Activated CD4-positive, alpha-beta T cell treated with anti-CD3 and anti-CD28 coated beads for 24 hours (primary cell): ENCODE measurements at places on chromosomes 12 and 14.

DNA sequence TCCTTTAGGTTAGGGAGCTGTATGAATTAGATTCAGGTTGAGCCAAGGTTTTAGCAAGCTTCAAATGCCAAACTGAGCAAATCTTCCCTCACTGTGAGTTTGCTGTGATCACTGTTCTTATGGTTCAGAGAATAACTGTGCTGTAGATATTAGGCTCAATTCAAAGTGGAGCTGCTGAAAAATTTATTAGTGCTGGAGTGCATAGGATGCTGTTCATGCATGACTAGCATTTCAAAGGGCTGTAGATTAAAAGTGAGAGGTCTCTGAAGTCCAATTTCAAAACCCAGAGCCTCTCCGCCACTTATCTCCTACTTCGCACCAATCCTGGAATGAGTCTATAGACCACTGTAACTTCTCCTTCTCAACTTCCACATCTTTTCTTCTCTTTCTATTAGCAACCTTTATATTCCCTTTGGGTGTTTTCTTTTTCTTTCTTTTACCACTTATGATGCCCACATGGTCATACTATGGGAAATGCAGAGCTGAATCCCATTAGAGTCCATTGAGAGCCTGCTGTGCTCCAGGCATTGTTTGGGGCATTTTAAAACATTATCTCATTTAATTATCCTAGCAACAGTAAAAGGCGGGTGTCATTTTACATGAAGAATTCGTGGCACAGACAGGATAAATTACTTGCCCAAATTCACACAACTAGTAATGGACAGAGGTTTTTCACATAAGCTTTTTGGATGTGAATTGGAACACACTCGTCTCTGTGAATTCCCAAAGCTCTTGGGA lies 77.5 kb upstream of the EEA1 start:
- DNase-seq, result no peak

DNA sequence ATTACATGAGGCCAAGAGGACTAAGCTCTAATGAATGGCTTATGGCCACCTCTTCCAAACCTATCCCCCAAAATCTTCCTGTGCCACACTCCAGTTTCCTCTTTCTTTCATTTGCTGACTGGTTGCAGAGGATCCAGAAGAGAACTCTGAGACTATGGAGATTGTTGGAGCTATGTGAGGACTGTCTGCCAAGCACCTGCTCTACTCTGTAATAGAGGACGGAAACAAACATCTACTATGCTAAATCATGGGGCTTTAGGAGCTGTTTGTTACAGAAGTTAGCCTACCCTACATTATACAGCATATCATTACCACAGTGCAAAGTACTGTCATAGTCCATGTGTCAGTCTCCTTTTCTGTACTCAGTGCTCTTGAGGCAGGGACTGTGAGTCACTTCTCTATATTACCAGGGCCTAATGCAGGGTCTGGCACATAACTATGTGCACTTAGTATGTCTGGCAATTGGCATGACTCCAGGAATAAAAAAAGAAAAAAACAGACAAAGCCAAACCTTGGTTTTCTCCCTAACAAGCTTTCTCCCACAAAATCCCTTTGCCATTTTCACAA lies 95.1 kb downstream of the RPAP3 start:
- no peak for DNase-seq

DNA sequence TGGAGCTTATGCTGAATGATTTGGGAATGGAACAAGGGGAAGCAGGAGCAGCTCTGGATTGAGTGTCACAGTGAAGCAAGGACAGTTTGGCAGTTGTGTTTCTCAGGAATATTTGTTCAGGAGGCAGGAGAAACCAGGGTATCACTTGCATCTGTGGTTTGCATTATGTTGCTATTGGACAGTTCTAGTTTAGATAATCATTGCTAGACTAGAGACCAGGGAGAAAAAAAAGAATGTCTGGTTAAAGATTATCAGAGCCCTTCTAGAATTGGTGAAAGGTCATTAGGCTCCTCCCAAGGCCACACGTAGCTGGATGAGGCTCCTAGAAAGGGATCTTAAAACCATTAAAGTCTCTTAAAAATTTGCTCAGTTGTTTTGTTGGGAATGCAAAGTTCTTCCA lies 17.0 kb upstream of the SRSF5 start:
- DNase-seq, result no peak

- no peak for DNase-seq
These were observed 183.8 kb downstream of the SLC25A21 start for GRCh38 chr14:36988568-36988967.

DNA sequence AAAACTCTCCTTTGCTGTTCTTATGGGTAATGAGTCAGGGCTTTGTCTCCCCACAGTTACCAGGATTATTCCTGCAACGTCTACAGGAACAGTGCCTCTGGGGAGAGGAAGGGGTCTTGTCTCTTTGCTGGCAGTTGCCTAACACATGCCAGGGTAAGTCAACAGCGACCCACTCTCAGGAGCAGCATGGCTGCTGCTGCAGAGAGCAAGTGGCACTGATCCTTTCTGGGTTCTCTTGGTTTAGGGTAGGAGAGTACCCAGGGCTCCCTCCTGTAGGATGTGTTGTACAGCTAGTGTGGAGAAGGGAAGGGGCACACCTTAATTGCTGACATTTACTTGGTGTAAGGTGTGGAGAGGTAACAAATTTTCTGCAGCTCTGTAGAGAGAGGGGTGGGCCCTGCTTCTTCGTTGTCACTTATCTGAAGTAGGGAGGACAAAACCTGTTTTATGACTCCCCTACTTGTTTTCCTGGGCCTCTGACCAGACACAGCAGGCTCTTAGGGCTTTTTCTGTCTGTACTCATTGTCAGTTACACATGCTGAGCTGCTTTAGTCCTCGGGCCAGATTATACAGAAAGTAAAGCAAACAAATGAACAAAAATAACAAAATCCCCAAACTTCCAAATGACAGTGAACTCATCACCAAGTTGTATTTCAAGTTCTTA lies 168.2 kb downstream of the ACSS3 start:
- DNase-seq, result no peak

DNA sequence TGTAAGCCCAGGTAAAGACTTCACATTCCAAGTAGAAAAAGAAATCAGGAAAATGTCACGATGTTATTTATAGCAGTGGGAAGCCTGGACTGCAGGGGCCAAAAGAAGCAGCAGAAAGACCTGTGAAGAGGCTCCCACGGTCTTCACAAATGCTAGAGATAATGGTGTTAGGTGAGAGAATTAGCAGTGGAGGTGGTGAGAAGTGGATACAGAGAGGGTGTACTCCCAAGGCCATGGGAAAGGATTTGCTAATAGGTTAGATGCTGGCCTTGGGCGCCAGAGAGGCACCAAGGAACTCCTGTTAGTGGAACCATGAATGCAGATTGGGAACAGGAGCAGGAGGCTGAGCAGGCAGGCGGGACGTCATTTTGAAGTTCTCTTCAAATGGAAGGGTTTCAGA lies 386.1 kb downstream of the C12orf75 start:
- DNase-seq, result no peak

- no peak for DNase-seq
These were observed 88.9 kb downstream of the TXNDC16 start for GRCh38 chr14:52463375-52463774.

GRCh38 chr12:109720857-109721189 lies 7.2 kb downstream of the FAM222A start:
- no peak for DNase-seq

DNA sequence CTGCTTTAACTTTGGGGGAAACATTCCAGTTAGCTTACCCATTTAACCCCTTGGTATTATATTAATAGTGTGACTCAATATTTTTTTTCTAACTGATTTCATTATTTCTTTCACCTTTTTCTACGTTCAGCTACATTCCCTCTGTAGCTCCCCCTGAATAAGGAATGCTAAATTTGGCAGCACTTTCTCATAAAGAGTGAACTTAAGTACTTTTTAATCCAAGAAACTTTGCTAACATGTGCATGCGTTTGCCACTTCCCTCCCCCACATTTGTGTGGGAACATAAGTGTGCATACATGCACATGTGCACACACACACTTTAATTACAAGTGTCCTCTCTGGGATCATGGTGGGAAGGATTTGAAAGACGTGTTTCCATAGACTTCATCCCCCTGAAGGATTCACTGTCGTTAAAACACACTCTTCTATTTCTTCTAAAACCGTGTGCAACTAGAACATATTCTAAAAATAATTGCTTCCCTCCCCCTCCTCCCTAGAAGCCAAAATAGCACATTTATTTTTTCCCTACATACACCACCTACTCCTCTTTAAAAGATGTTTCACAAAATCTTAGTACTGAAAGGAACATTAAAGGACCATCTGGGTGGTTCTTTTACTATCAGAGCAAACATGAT lies 142.6 kb downstream of the PPM1H start:
- DNase-seq, result no peak

- no peak for DNase-seq
These were observed 1.6 kb downstream of the CMKLR1 start for GRCh38 chr12:108337235-108338223.

DNA sequence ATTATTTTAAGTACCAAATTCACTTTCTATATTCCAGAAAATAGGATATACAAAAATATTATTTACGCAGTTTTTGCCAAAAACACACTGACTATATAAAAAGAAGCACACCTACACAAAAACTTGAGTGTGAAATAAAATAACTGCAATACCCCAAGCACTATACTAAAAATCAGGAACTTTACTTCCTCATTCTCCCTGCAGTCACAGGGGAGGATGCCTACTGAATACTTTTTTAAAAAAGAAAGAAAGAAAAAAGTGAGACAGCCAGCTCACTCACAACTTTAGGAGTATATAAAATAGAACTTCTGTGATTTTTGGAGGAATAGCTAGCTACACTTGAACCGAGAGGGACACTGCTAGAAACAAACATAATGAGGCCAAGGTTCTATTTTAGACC lies 12.2 kb downstream of the RPS6KA5 start:
- no peak for DNase-seq

- no peak for DNase-seq
These were observed 12.5 kb upstream of the IRF2BPL start for GRCh38 chr14:77040741-77041653.

- no peak for DNase-seq
These were observed 1.9 kb upstream of the PRMT8 start for GRCh38 chr12:3489057-3489456.

DNA sequence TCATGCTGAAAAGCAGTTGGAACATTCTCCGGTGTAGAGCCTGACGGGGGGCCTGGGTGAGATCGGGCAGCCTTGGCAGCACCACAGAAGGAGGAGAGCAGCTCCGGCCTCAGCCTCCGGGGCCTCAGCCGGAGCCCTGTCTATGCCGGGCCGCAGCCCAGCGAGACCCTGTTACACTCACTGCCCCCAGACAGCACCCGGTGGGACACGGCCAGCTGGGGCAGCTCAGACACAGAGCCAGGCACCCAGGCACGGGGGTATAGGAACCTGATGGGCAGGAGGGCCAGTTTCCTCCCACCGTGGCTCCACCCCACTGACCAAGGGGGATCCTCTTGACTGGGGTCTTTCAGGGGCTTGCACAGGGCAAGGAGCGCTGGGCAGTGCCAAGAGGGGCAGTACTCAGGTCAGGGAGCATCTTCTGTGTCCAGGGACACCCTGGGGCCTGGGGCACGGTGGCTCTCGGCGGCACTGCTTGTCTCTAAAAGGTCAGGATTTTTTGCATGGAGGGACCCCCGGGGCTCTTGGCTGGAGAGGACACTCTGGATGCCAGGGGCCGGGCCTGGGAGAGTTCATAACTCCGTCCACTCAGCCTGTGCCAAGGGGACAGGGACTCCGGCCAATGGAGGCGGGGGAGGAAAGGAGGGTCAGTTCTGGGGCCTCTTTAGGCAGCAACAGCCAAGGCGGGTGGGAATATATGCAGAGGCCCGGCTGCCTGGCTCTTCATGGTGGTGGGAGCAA lies 9.4 kb downstream of the INF2 start:
- DNase-seq, result no peak

GRCh38 chr14:90287791-90288190 lies 31.4 kb downstream of the PSMC1 start:
- no peak for DNase-seq

DNA sequence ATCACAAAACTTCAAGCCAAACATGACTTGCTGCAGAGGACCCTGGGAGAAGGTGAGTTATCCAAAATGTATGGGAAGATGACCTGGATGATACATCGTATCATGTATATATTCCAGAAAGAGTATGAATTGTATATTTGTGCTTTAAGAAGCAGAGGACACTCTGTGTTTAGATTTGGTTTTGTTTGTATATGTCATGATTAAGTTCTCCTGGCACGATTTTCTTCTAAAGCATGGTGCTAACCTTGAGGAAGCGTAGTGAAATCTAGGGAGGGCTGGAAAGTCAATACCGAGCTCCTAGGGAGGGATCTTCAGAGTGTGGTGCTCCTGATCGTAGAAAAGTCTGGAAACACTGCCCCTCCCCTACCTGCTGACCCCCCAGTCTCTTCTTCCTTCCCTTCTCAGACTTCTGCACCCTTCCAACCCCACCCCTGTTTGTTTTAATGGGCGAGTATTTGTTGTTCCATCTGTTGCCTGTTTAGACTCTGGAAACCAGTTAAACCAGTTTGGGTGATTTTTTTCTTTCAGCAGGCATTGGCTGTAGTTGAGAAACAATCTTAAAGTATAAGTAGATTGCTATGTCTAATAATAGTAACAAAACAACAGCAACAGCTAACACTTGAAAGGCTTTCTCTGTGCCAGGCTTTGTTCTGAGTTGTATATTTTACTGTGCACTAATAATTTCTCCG lies 141.6 kb downstream of the KICS2 start:
- no peak for DNase-seq

DNA sequence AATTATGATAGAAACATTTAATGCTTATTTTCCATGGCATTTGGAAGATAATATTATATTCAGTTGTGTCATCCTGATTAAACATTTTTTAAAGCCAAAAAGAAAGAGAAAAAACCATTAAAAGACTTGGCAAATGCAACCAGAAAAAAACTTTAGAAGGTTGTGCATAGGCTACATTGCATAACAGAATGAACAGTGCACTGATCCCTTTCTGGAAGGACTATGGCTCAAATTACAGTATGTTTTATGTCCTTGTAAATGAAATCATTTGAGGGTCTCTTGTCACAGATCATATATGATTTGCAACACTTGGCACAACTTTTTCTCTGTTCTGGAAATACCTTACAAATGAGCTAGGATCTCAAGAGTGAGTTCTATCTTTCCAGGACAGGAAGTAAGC lies 275.2 kb upstream of the FLRT2 start:
- no peak for DNase-seq

DNA sequence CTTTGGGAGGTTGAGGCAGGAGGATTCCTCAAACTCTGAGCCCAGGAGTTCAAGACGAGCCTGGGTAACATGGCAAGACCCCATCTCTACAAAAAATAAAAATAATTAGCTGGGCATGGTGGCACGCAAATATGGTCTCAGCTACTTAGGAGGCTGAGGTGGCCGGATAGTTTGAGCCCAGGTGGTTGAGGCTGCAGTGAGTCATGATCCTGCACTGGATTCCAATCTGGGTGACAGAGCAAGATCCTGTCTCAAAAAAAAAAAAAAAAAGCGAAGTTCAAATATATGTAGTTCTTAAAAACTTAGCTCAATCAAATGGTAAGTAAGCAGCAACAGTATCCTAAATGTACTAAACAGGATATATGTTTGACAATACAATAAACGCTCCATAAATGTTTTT lies 85.5 kb upstream of the SSTR1 start:
- no peak for DNase-seq

GRCh38 chr12:19302100-19302640 lies 137.1 kb upstream of the AEBP2 start:
- DNase-seq, result no peak
